ENCODE measurements at places on chromosomes 1 and 21.
A peak's percentile ranks its signal among the peaks of the same experiment; 100 is the strongest.

DNA sequence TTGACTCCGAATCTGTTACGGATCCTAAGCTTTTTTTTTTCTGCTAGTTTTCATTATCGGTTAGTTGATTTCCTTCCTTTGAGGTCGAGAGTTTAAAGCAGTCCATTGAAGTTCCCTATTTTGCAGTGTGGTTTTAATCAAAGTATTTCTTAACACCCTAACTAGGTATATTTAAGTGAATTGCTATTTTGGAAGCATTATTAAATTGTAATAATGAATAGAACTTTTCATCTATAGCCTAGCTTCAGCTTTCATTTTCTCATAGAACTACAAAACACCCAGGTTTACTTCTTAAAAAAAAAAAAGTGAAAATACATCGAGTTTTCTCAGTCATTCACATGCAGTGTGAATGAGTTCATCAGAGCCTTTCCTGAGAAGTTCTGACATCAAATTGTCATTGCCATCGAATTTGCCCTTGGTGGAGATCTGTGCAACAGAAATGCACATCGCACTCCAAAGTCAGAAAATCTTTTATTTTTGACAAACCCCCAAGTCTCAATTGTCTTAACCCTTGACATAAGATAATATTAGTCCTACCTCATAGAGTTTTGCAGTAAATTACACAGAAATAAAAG lies 1.1 kb upstream of the LBR start:
- DNase-seq: no peak

GRCh38 chr1:62024690-62025089 lies 170.0 kb upstream of the L1TD1 start:
- no peak for DNase-seq

- DNase-seq: no peak
Observed at GRCh38 chr21:42096566-42096965, 25.4 kb downstream of the UMODL1 start.

DNA sequence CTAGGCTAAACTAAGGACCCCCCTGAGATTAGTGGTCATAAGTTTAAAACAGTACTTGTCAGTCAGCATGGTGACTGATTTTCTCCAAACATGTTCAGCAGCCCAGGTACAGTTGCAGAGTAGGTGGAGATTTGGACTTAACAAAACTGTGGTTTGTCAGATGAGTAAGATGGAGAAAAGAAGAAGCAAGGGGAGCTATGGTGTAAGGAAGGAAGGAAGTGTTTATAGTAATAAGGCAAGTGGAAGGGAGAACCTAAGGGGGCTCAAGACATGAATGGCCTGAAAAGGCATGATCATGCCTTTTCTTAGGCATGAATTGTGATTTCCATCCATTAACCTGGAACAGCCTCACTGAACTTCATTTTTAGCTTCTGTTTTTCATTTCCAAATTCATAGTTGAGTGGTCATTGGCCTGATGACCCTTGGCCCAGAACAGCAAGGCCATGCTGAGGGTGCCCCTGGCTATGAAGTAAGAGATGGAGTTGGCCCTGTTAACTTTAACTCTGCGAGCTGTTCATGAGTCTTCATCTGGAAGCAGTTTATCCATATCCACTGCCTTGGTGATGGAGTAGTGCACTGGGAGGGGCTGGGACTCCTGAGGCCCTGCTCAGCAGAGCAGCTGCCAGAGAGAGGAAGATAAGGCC lies 60.7 kb downstream of the LRRC8D start:
- DNase-seq: no peak

DNA sequence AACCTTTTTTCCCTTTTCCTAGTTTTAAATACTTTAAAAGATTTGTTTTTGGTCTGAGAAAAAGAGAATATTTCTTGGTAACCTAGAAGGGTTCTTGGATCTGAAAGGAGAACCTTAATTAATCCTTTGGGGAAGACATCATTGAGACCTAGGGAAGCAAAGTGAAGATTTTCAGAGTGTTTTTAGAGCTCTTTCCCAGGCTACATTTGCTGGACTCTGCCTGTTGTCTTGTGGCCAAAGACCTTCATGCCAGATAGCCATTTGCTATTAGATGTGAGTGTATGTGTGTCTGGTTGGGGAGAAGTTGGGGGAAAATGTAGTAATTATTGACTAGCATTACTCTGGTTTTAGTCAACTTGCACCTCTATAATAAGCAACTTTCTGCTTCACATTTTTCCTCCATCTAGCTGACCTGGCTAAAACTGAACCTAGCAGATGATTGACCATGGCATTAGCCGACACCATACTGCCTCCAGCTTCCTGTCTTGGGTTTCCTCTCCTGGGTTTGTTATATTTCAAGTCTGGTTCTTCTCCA lies 239.1 kb downstream of the USP25 start:
- DNase-seq: no peak

DNA sequence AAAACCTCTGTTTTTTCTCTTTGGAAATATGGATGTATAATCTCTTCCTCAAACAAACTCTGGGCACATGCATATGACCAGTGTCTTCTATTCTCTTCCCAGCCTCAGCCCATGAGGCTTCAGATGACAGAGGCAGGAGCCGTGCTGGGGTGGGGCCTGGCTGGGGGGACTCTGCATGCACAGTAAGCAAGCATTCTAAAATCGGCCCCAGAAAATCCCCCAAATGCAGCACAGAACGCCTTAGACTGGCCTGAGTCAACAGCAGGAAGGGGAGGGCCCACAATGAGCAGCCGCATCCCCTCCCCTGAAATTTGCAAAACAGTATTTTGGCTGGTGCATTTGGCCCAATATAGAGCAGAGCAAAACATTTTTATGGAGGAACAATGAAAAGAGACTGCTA lies 47.8 kb downstream of the ITPKB start:
- no peak for DNase-seq

- peak; percentile 42 for DNase-seq
Observed at GRCh38 chr1:203177470-203178039, 1.9 kb upstream of the MYBPH start.

GRCh38 chr1:97047421-97047793 lies 325.8 kb downstream of the PTBP2 start:
- no peak for DNase-seq

GRCh38 chr21:41124641-41125201 lies 43.2 kb upstream of the BACE2 start:
- DNase-seq: no peak

DNA sequence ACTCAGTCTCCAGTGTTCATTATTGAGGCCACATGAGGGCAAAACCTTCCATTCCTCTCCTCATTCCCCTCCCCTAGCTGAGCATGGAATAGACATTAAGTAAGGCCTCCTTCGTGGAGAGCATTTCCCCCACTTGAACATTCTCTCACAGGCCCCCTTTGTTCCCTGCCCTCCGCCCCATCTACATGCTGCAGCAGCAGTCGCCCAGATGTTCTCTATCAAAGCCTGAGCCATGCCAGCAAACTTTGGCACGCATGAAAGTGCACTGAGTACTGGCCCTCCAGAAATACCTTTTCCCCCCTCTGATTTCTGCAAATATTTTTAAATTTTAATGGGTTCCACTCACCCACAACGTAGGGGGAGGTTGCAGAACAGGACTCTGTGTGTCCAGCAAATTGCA lies 20.9 kb upstream of the GORAB start:
- no peak for DNase-seq

- DNase-seq: no peak
Observed at GRCh38 chr21:44478124-44478800, 23.0 kb downstream of the LRRC3 start.

DNA sequence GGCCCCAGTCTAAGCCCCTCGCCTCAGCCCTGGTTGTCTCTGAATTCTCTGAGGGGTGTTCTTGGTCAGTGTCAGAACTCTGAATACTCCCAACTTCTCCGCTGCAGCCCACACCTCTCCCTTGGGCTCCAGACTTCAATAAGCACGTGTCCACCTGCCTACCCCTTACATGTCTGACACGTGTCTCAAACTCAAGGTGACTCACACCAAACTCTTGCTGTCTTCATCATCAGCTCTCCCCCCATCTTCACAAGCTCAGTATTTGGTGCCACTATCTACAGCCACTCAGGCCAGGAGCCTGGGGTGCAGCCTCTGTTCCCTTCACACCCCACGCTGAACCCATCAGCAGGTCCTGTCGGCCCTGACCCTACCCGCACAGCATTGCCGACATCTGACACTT lies 18.8 kb upstream of the UBXN10 start:
- DNase-seq: no peak

DNA sequence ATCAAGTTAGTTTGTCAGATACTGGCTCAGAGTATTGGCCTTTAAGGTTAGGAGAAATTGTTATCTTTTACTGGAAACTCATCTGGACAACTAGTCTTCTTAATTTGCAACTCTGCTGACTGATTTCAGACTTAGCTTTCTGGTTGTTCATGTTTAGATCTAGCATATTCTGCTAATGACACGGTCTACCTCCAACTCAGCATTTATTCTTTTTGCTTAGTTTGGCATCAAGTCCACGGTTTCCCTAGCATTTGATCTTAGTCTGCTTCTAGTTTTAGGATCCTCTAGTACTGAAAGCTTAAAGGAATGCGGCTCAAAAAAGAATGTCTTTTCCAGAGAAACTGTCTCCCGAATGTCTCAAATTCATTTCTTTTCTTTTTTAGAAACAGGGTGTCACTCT lies 75.6 kb upstream of the SLFNL1 start:
- no peak for DNase-seq

GRCh38 chr1:210441028-210441427 lies 112.3 kb downstream of the HHAT start:
- no peak for DNase-seq

- peak; percentile 66 for DNase-seq
Observed at GRCh38 chr1:11693024-11693590, 1.6 kb downstream of the DRAXIN start.

- DNase-seq: no peak
Observed at GRCh38 chr1:41493117-41493536, 8.6 kb upstream of the EDN2 start.

GRCh38 chr1:19370453-19371170 lies 58.5 kb downstream of the SLC66A1 start:
- DNase-seq: no peak

DNA sequence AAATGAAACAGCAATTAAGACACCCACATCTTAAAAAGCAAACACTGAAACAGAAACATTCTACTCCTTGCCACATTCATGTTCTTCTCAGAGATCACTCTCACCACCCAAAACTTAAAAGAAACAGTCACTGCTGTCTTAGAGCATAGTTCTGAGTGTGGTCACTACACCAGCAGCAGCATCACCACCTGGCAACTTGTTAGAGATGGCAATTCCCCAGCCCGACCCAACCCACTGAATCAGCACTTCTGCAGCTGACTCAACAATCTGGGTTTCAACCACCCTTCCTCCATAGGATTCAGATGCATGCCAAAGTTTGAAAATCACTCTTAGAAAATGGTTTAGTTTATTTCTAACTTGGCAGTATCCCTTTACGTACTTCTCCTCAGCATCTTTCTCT lies 126.1 kb downstream of the CDC42BPA start:
- no peak for DNase-seq

DNA sequence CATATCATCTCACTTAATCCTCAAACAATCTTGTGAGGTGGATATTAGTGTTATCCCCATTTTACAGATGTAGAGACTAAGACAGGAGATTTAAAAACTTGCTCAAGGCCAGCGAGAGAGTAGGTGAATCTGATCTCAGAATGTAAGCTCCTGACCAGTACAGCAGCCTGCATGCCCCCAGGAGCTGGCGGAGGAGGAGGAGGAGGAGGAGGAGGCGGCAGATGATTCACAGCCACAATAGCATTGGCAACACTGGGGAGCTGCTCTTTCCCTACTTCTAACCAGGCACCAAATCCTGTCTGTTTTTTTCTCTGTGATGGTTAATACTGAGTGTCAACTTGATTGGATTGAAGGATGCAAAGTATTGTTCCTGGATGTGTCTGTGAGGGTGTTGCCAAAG lies 243.2 kb downstream of the ATG4C start:
- no peak for DNase-seq

DNA sequence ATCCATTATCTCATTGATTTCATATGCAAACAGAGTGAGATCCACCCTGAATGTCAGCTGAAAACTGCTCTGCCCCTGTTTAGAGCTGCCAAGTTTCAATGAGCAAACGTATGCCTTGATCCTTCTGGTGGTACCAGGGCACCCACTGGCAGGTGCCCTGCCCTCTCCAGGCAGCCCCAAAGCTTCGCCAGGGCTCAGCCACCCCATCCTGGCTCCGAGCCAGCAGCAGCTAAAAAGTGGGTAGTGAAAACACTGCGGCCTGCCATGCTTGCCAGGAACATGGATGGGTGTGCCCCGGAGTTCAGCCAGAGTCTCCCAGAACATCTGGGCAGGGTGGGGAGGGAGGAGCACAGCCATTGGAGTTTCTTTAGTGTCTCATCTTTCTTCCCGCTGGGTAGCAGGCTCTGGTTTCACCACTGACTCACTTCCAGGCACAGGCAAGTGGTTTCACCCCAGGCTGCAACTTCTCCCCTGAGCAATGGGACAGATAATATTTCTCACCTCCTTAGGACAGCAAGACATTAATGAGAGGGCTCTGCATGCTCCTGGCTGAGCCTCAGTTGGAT lies 8.1 kb upstream of the LMX1A start:
- DNase-seq: no peak

DNA sequence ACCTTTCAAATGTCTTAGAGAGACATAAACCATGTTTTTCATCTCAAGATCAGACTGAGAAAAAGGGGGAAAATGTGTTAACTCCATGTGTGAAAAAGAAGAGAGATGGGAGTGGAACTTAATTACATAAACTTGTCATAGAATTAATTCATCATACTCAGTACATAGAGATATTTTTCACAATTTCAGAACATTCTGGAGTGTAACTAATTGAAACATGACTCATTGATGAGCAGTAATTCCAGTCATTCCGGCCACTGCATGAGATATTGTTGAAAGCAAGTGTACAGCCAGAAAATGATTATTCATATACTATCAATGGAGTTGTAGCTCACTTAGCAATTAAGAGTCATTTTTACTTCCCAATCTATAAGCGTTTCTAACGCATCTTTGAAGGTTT lies 739.3 kb downstream of the LTN1 start:
- DNase-seq: no peak

DNA sequence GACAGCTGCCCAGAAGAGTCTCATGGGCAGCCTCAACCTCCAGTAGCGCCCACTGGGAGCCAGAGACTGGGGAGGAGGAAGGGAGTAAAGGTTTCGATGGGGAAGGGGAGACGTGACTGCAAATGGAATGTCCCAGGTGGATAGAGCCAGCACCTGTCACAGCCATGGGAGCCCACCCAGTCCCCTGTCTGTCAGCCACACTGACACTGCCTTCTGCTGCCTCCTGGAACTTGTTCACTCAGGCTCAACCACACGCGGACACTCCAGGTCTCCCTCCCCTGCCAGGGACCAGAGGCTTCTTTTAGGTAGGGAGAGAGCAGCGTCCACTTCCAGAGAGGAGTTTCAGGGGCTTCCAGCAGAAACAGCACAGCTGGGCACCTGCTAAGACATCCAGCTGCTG lies 346.3 kb downstream of the NPHP4 start:
- DNase-seq: no peak

- no peak for DNase-seq
Observed at GRCh38 chr1:107293901-107294613, 153.2 kb downstream of the NTNG1 start.
